ENCODE measurements at places on chromosomes 6 and 20. TPM values are rescaled to one million over a fixed set of nuclear protein-coding genes. Genes with fewer than 3 reads are reported as not detected.
A peak's percentile ranks its signal among the peaks of the same experiment; 100 is the strongest.

GRCh38 chr6:25928562-25929324 is 1.7 kb downstream of the SLC17A2 start:
- no peaks in the 10 kb centered on the region for H3K36me3 ChIP-seq
- H3K27me3 ChIP-seq = no peaks in the 10 kb centered on the region
- no peak for DNase-seq
- no peak overlapping the region for H3K4me3 ChIP-seq
- H3K27ac ChIP-seq = no peak overlapping the region

DNA sequence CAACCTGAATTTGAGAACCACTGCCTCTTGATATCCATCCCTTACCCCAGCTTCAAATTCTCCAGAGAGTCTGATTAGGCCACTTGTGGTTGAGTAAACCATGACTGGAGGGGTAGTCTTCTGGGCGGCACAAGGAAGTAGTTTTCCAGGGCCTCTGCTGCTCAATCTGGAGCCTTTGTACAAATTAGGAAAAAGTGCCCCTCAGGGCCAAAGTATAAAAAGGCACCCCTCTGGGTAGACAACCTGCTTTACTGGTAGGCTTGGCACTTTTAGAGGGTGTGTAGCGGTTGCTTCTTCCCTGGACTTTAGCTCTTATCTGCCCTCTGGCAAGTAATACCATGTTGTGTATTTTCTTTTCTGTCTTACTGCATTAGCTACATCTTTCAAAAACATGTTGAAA is 32.9 kb upstream of the RPL7L1 start:
- H3K27ac ChIP-seq = no peak overlapping the region
- H3K4me1 ChIP-seq = no peaks in the 10 kb centered on the region
- H3K4me3 ChIP-seq = no peak overlapping the region
- no peaks in the 10 kb centered on the region for H3K27me3 ChIP-seq
- no peak for DNase-seq

The SLC24A3 gene
- 0.83 TPM for total RNA-seq

The NOX3 gene
- not detected for total RNA-seq

The VNN1 gene
- total RNA-seq = not detected

DNA sequence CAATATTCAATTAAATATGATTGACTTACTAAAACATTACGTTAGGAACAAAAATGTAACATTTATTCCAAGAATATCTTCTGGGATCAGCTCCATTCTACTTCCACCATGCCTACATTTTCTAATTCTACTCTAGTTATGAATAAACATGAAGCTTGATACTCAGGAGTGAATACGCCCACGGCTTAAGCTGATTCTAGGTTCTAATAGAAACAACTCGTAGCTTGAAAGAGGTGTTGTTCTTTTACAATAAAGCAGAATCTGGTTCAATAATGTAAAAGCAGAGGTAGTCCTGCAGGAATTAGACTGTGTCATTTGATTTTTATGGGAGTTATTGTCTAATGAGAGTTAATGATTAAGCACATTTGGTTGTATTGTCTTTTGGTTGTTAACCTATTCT is 107.3 kb upstream of the OLIG3 start:
- no peak for DNase-seq
- H3K36me3 ChIP-seq = no peaks in the 10 kb centered on the region
- H3K27me3 ChIP-seq = no peaks in the 10 kb centered on the region
- H3K4me1 ChIP-seq = no peaks in the 10 kb centered on the region

DNA sequence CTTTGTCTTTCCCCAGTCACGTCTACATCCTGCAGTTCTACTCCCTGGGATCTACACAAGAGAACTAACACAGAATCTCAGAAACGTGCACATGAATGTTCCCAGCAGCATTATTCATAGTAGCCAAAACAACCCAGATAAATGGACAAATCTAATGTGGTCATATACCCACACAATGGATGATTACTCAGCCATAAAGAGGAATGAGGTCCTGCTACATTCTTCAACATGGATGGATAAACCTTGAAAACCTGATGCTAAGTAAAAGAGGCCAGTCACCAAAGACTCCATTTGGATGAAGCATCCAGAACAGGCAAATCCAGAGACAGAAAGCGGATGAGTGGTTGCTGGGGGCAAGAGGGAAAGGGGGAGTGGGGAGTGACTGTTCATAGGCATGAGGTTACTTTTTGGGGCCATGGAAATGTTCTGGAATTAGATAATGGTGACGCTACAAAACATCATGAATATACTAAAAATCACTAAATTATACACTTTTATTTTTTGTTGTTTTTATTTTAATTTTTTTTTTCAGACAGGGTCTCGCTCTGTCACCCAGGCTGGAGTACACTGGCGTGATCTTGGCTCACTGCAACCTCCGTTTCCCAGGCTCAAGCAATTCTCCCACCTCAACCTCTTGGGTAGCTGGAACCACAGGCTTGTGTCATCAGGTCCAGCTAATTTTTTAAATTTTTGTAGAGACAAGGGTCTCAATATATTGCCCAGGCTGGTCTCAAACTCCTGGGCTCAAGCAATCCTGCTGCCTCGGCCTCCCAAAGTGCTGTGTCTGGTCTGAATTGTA is 50.8 kb upstream of the DSN1 start:
- no peaks in the 10 kb centered on the region for H3K27me3 ChIP-seq
- H3K4me1 ChIP-seq = no peaks in the 10 kb centered on the region
- no peak for DNase-seq
- H3K27ac ChIP-seq = no peak overlapping the region
- H3K36me3 ChIP-seq = peaks cover 49% of the 10 kb centered on the region
- H3K4me3 ChIP-seq = no peak overlapping the region

GRCh38 chr20:60040471-60041162 is 82.4 kb downstream of the CDH26 start:
- H3K4me3 ChIP-seq = no peak overlapping the region
- H3K27ac ChIP-seq = no peak overlapping the region
- 0 out of 2 replicates have a peak, but pooled peaks cover 3% of the 10 kb centered on the region for H3K4me1 ChIP-seq

GRCh38 chr6:105810922-105811482 is 275.1 kb upstream of the PRDM1 start:
- no peak for DNase-seq
- no peak overlapping the region for H3K4me3 ChIP-seq
- H3K27ac ChIP-seq = no peak overlapping the region
- peaks cover 3% of the 10 kb centered on the region for H3K4me1 ChIP-seq

- no peaks in the 10 kb centered on the region for H3K27me3 ChIP-seq
- H3K4me1 ChIP-seq = no peaks in the 10 kb centered on the region
- H3K27ac ChIP-seq = no peak overlapping the region
- peak overlapping the region; percentile 93 for H3K4me3 ChIP-seq
Observed at GRCh38 chr6:42781546-42781795, 381 bp upstream of the BICRAL start.

The CITED2 gene
- 110 TPM for total RNA-seq

DNA sequence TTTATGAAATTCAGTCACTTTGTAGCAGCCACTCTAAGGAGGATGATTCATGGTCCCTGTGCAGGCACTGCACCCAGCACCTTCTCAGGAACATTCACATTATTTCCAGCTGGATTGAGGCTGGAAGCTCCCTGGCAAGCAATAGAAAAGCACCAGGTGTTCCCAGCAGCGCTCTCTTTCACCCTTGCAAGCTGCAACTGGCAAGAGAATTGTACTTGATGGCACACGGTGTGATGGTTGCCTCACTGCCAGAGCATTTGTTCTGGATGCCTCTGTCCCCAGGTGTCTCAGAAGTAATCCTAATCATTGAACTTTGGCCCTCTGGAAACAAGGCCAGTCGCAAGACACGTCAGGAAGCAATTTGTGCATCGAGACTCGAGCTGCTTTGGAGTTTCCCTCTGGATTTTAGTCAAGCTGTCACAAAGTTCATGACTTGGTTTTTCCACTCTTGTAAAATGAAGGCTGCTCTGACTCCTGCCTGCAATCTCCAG is 24.9 kb upstream of the PHACTR2 start:
- DNase-seq = no peak
- no peak overlapping the region for H3K27ac ChIP-seq
- H3K36me3 ChIP-seq = peaks cover 9% of the 10 kb centered on the region
- H3K4me1 ChIP-seq = no peaks in the 10 kb centered on the region
- H3K27me3 ChIP-seq = no peaks in the 10 kb centered on the region

DNA sequence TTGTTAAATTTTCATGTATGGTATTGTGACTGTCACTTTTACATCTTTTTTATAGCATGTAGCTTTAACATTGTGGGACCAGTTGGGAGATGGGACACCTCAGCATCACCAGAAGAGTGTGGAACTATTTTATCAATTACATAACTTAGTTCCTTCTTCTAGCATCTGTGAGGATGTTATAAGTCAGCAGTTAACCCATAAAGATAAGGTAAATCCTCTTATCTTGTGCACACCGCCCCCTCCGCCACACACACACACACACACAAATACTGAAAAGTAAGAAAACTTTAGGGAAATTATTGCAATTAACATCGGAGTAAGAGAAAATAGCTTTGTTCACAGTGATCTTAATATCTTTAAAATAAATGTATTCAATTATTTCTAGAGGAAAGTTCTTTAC is 60.9 kb downstream of the PGM3 start:
- no peak overlapping the region for H3K4me3 ChIP-seq
- H3K27ac ChIP-seq = no peak overlapping the region
- no peaks in the 10 kb centered on the region for H3K4me1 ChIP-seq
- no peak for DNase-seq

All from H9 (cell line).